ENCODE measurements at places on chromosomes 6 and 20.

GRCh38 chr6:68572975-68573374 lies 62.1 kb upstream of the ADGRB3 start:
- DNase-seq = no peak

DNA sequence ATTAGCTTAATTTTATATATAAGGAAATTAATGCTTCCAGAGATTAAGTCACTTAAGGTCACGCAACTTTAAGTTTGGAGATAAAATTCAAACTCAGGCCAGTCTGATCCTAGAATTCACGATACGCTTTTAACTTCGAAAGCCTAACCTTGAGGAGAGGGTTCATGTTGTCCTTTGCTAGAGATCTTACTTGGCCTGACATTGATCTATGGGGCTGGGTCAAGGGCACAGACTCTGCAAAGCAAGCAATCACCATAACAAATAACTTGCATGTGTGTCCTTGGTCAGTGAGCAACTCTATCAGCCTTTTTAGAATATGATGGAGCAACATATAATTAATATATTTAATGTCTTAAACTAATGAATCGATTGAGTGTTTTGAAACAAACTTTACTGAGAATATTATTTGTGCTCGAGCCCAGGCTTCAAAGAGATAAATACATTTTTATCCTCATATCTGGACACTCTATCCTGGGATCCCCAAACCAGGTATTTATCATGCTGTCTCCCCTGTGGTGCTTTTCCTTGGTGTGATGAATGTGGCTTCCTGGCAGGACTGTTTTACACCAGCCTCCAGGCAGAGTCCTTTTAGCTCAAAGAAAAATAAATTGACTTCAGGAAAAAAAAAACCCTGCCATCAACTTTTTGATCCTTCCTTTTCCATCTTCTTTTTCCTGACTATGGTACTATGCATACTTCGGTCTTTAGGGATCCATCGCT lies 29.1 kb downstream of the RPS12 start:
- no peak for DNase-seq

DNA sequence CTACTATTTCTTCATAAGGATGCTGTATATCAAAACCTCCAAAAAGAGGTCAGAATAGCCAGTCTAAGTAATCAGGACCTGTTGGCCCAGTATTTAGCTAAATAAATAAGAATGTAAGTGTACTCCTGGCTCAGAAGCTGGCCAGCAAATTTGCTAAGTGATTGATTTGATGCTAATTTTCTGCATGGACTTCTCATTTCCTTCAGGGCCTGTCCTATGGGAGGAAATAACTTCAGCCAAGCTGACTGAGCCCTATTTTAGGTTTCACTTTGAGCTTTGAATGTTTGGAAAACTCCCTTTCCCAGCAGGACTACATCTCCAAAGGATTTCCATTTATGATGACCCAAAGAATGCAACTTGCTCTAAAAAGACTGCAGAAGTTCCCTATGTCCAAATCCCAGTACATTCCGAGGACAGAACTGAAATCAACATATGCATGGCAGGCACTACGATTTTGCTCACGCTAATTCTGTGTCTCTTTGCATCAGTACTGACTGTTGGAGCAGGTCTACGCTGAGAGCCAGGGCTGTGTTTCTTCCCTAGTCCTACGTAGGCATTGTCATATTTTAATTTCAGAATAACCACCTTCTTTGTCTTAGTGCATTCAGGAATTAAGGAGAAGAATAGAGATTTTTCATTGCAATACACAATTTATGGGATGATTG lies 441.4 kb upstream of the PLCB4 start:
- DNase-seq = no peak

GRCh38 chr20:37298190-37298939 lies 8.9 kb downstream of the MANBAL start:
- DNase-seq = no peak

GRCh38 chr6:162230147-162230752 lies 497.3 kb downstream of the PRKN start:
- DNase-seq = no peak

- no peak for DNase-seq
Observed at GRCh38 chr6:122422614-122423267, 23.3 kb downstream of the HSF2 start.

DNA sequence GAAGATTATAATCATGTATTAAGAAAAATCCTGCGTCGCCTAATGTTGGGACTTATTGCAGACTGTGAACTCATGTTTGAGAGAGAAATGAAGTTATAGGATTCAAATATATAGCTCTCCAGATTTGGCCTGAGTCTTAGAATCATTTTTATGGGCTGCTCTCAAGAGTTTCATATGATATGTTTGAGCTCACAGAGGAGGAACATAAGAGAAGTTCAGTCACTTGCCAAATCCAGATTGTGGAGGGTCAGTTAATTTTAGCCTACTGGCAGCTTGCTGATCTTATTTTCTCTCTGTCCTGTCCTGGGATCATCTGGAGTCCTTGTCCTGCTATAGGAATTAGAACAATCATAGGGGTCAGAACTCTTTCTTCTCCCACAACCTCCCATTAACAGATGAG lies 186.1 kb upstream of the SUPT3H start:
- DNase-seq = no peak

DNA sequence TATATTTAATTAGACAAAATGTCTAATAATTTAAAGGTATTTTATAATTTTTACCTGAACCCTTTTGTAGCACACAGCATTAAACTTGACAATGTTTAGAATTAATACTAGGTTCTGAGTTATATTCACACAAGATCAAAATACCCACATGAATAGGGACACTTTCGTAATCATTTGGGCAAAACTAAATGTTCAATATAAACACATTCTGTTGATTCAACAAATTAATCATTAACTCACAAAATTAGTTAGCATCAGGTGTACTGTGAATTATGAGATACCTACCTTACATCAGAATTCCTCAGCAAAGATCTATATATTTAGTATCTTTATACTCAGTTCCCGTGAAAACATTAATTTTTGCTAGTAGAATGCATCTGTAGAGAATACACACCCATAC lies 481.5 kb upstream of the MANEA start:
- no peak for DNase-seq

All from NCI-H1105 (cell line).